ENCODE measurements at places on chromosomes 13 and 19. TPM values are rescaled to one million over a fixed set of nuclear protein-coding genes. Genes with fewer than 3 reads are reported as not detected.

The ZNF442 gene
- total RNA-seq, result 6.3 TPM

The CHMP2A gene
- total RNA-seq, result 136 TPM

The DAPK3 gene
- 83.4 TPM for total RNA-seq

The GARIN5A gene
- not detected for total RNA-seq

The SOX1 gene
- total RNA-seq, result not detected

The FAM32A gene
- total RNA-seq, result 110 TPM

The CYP2F1 gene
- under 0.01 TPM for total RNA-seq

The CD320 gene
- total RNA-seq, result 32.7 TPM

Data from regular cardiac myocyte (primary cell).